ENCODE measurements at places on chromosomes 1 and 21.

DNA sequence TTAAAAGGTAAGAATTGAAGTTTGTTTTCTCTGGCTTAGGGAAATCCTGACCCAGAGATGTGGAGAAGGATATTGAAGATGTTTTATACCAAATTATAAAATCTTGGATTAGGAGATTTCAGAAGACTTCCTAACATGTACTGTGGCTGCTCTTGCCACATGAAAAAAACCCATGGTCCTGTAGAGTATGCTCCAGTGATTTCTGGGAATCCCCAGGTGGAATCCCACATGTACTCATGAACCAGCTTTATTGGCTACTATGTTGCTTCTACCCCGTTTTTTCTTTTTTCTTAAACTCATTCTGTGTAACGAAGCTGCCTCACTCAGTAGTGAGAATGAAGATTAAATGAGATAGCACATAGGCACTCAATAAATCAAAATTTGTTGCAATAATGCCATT is 132.7 kb upstream of the SGIP1 start:
- no peak for DNase-seq

DNA sequence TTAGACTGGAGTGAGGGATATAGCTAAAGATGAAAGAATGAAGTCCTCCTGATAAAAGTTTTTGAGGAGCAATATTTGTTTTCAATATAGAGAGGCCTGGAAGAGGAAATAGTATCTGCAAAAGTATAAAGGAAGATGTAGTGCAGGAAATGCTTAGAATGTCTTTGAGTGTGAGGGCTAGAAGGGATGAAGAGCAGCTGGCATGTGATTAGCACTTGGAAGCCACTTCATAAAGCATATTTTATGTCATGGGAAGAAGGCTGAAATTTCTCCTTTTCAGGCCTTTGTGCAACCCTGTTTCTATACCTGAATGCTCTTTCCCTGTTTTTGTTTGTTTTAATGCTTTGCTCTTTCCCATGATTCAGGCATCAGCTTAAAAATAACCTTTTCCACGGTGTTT is 323.3 kb upstream of the DEPDC1 start:
- DNase-seq = no peak

GRCh38 chr1:42003433-42003832 is 84.7 kb upstream of the HIVEP3 start:
- DNase-seq = no peak

- no peak for DNase-seq
Observed at GRCh38 chr1:32106663-32107275, 1.1 kb upstream of the KPNA6 start.

- DNase-seq = no peak
Observed at GRCh38 chr1:163528710-163529348, 207.1 kb downstream of the NUF2 start.

DNA sequence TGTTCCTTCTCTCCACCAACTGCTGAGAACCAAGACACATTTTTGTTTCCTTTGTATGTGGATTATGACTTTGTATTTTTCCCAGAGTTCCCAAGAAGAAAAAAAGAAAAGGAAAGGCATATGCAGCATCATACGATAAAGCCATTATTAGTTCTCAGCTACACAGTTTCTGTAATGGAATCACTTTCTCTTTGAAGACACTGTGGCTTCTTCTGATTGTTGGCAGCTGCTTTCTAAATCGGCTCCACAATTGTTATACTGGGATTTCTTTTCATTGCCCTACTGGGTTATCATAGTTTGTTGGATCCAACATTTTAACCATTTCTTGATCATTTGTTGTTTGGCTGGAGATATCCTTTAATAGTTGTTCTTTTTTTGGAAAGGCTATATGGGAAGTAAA is 89.5 kb upstream of the HIVEP3 start:
- no peak for DNase-seq

- DNase-seq = no peak
Observed at GRCh38 chr1:147800804-147801203, 40.4 kb upstream of the GJA5 start.

GRCh38 chr1:113859478-113860175 is 11.9 kb downstream of the PTPN22 start:
- no peak for DNase-seq

DNA sequence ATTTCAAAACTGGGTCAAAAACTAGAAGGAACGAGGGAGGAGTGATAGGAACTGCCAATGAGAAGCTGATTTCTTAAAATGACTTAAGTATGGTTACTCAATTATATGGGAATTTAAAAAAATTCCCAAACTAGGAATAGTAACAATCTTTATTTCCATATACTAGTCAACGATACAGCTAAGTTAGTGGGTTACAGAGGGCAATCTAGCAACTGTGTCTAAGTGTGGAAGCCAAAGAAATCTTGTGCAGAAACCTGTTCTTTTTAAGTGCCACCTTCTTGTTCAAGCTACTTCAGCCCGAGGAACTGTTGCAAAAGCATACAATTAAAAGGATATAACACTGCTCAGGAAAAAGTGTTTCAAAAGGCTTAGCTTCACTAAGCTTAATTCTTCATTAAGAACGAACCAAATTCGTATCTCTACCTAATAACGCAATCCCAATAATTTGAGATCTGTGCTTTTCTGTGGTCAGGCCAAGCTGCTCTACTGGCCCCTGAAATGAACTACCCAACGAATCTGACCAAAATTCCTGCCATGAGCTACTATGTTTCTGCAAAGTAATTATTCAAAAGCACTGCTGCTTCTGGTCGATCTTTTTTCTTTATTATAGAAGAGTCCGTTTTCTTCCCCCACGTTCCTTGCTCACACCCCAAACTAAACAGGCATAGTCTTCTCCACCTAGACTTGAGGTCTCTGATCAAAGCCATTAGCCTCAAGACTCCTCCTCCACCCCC is 1.8 kb downstream of the USP24 start:
- DNase-seq = no peak

DNA sequence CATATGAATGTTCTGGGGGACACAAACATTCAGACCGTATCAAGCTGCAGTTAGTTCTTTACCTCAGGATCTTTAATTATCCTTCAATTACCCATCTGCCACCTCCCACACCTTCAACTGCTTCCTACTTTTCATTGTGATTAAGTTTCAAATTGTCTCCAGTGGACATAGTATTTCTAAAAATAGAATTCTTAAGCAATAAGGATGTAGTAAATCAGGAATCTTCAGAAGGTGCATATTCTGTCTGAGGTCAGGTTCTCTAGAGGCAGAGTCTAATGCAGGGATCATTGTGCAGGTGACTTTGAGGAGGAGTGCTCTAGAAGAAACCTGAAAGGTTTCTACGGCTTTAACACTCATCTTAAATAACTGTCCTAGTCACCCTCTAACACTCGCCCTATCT is 102.6 kb upstream of the PPP2R5A start:
- DNase-seq = no peak

- DNase-seq = no peak
Observed at GRCh38 chr1:3898994-3899753, 898 bp downstream of the C1orf174 start.

- no peak for DNase-seq
Observed at GRCh38 chr21:15617964-15618363, 111.8 kb upstream of the USP25 start.

DNA sequence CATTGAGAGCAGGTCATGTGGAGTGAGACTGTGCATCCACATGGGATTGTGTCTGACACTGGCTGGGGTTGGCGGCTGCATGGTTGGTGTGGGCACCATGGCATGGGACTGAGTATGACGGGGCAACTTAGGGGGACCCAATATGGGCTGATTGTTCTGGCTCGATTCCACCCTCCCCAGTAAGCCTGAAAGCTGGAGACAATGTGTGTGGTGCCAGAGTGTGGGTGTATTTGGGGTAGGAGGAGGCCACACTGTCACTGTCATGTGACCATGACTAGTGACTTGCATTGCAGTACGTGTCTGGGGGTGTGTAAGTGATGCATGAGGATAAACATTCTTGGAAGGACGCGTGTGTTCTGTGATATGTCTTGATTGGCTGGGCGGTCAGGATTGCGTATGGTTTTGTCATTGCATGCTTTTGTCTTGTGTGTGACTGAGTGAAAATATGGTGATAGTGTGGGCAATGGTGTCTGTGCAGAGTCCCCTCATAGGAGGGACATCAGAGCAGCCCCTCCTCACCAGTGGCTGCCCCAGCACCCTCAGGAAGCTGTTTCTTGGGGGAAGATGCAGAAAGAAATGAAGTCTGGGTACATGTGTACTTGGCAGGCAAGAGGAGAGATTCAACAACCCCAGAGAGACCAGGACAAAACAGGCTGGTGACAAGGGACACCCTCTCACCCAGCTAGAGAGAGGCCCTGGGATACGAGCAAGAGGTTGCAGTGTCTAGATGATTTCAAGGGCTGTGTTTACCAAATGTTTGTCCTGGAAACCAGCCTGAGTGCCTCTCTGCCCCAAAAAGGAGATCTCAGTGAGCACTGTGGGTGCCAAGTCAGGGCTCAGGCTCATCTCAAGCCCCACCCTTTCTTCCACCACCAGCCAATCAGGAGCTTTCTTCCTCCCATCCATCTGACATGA is 36.3 kb downstream of the SDC3 start:
- DNase-seq = no peak

- peak; percentile 29 for DNase-seq
Observed at GRCh38 chr1:115595279-115596079, 46.3 kb upstream of the VANGL1 start.

GRCh38 chr1:231161667-231162296 is at the start of gene TRIM67:
TRIM67 (plus strand) TSS chr1:231162058; CDS start chr1:231162970, 912 bp downstream.
- DNase-seq = no peak

DNA sequence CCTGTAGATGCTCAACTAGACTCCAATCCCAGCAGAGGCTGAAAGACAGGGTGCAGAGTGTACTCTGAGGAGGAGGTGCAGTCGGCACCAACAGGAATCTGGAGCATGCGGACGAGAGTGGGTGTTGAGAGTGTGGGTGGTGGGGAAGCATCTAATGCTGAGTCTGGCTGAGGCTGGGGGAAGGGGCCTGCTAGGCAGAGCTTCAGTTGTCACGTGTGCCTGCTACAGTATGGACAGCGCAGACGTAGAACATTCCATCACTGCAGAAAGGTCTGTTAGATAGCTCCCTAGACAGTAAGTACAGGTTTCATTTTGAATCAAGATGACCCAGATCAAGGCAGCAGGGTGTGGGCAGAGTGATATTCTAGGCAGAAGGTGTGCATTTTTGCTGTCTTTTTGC is 23.1 kb downstream of the SNAP47 start:
- DNase-seq = no peak

- DNase-seq = no peak
Observed at GRCh38 chr1:93666613-93667384, 14.8 kb downstream of the BCAR3 start.
